ENCODE measurements at places on chromosomes 12 and 14.

GRCh38 chr12:98519257-98519907 lies 4.0 kb downstream of the TMPO start:
- DNase-seq, result no peak

- peak; percentile 53 for DNase-seq
Observed at GRCh38 chr12:105041186-105041585, 43.1 kb downstream of the ALDH1L2 start.

GRCh38 chr12:106305376-106305775 lies 2.8 kb downstream of the TCP11L2 start:
- DNase-seq, result no peak

DNA sequence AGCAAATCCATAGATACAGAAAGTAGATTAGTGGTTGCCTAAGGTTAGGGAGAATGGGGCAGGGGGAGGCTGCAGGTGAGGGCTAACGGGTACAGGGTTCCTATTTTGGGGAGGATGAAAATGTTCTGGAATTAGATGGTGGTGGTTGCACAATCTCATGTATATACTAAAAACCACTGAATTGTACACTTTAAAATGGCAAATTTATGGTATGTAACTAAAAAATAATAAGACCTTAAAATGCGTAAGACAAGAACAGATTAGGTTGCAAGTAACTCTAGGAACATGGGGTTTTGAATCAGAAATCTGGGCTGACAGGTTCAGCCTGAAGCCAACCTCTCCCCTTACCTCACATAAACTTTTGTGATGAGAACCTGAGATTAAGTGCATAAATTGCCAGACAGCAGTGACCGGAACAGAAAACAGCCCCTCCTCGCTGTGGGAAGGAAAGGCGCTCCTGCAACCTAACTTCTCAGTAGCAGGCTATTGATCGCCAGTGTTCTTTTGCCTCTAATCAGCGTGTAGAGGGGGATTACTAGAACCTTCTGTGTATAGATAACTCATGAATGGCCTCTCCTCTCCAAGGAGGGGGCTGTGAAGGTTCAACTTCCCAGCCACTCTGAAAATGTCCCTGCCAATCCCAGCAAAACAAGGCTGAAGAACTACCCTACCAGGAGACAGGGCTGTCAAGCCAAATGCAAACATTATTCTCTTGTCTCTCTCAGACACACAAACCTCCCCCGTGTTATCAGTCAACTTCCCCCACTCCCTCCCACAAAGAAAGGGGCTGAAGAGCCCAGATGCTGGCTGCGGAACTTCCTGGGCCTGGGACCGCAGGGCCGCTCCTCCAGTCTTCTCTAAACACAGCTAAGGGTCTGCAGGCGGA lies 1.9 kb downstream of the SSH1 start:
- DNase-seq, result no peak

GRCh38 chr14:88181072-88181471 lies 142.0 kb downstream of the KCNK10 start:
- DNase-seq, result no peak

DNA sequence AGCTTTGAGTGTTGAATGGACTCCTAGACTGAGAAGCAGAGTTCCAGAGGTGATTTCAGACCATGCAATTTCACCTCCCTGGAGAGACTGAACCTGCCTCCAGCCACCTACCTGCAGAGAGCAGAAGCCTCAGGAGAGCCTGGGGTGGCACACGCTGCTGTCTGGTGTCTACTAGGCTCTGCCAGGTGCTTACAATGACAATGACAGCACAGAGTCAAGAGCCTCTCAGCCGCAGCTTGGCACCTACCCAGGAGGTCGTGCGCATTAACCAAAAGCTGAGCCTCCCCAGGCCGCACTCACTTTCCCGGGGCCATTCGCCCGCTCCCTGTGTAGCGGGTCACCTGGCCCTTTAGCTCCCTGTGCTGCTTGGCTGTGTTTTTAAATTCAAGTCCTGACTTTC lies 63.2 kb downstream of the TESC start:
- DNase-seq, result no peak

- DNase-seq, result no peak
Observed at GRCh38 chr12:777550-778047, 25.2 kb downstream of the WNK1 start.

- DNase-seq, result no peak
Observed at GRCh38 chr12:88951860-88952561, 371.7 kb upstream of the KITLG start.

DNA sequence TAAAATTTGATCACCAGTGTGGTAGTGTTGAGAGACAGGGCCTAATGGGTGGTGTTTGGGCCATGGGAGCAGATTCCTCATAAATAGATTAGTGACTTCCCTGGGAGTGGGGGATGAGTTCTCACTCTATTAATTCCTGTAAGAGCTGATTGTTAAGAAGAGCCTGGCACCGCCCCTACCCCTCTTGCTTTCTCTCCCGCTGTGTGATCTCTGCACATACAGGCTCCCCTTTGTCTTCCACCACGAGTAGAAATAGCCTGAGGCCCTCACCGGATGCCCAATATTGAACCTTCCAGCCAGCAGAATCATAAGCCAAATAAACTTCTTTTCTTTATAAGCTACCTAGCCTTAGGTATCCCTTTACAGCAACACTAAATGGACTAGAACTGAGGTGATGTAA lies 31.9 kb upstream of the CAND1 start:
- DNase-seq, result no peak

GRCh38 chr14:90795744-90796143 lies 20.5 kb downstream of the TTC7B start:
- no peak for DNase-seq

DNA sequence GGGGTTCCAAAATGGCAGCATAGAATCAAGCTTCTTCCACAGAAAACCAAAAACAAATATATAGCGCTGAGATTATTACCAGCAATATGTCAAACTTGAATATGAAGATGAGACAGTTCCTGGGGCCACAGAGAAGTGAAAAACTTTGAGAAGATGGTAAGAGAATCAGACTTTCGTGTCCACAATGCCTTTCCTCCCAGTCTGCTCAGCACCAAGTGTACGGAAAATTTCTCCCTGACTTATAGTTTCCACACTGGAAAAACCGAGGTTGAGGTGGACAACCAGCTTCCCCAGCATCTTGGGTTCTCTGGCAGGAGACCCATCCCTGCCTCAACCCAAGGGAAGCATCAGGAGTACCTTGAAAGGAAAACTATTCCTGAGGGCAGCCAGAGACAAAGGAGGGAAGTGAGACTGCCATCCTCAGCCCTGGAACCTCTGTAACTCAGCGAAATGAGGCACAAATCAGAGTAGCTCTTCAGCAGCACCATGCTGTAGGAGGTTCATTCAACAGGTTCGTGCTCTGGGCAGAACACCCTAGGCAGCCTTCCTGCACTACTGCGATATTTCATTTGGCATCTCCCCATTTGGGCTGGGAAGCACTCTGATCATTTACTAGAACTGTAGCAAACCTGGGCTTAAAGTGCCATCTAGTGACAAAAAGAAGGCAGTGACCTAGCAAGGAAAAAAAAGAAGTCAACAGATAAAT lies 52.4 kb upstream of the CAPRIN2 start:
- DNase-seq, result no peak

GRCh38 chr14:98168211-98168985 lies 1103.6 kb downstream of the BCL11B start:
- no peak for DNase-seq

- DNase-seq, result no peak
Observed at GRCh38 chr12:30500532-30500931, 195.1 kb downstream of the IPO8 start.

DNA sequence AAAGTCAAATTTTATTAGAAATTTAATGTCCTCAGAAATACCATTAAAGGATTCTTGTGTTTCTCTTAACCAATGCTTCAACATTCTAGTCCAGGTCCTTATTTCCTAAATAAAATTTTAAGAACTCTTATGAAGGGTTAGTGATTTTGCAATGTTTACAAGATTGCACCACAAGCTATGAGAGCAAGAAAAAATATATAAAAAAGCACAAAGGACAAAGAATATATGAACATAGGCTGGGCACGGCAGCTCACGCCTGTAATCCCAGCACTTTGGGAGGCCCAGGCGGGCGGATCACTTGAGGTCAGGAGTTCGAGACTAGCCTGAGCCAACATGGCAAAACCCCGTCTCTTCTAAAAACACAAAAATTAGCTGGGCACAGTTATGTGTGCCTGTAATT lies 7.7 kb downstream of the RACGAP1 start:
- DNase-seq, result no peak

GRCh38 chr12:94868161-94868560 lies 135.3 kb downstream of the NDUFA12 start:
- DNase-seq, result no peak

DNA sequence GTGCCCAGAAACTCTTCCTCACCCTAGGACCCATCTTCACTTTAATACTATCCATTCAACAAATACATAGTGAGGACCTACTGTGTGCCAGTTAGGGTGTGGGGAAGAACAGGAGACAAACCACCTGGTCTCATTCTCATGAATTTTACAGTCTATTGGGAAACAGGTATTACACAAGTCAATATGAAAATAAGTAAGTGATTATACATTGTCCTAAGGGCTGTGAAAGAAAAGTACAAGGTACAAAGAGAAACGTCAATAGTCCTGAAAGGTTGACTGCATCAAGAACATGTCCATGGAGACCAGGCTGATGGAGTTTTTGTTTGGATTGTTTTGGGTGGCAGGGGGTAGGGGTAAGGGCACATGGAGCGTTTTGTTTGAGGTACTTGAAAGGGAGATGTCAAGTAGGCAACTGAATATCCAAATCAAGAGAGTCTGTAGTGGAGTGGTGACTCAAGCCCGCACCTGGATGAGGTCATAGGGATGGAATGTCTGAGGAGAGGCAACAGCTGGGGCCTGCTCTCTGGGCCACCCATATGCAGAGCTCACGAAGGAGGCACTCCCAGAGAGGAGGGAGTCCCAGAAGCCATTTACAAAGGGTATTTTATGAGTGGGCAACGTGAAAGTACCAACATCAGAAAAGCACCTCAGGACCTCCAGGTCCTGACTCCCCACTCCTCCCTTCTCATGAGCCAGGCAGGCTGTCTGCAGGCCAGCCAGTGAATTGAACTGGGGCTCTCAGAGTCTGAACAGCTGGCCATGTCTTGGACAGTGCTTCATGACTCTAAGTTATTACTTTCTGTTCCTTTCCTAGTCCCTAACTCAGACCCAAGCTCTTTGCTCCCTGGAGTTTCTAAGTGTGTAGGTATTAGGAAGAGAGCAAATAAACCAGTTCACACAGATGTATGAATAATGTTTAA lies 272.0 kb downstream of the ZFP36L1 start:
- DNase-seq, result no peak

- no peak for DNase-seq
Observed at GRCh38 chr12:27999970-28000369, 27.4 kb upstream of the PTHLH start.

DNA sequence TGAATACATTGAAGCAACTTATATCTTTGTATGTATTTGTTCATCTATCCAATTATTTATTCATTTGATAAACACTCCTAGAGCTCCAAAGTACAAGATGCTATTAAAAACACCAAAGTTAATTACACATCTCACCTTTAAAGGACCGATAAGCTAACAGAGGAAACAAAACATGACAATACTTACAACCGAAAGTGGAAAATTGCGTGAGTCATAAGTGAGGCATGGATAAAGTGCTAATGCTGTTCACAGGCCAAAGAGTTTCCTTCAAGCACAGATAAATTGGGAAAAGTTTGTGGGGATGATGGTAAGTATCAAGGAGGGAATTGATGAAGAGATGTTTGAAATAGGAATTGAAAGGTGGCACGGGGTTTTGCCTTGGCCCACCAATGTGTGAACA lies 172.8 kb upstream of the KITLG start:
- no peak for DNase-seq

DNA sequence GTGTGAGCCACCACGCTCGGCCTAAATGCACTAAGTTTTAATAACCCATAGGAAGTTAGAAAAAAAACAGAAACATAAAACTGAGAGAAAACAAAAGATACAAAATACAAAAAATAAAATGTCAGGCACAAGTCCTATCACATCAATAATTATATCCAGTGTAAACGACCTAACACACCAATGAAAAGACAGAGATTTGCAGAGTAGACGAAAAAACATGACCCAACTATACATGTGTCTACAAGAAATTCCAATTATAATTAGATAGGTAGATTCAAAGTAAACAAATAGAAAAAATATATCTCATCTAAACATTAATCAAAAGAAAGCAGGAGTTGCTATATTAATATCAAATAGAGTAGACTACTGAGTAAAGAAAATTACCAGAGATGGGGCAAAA lies 69.4 kb upstream of the NUDT4 start:
- DNase-seq, result no peak

- DNase-seq, result no peak
Observed at GRCh38 chr12:34397591-34398365, 375.5 kb downstream of the ALG10 start.

GRCh38 chr12:115914122-115914521 lies 363.4 kb downstream of the MED13L start:
- DNase-seq, result no peak

- DNase-seq, result no peak
Observed at GRCh38 chr14:96653597-96653996, 143.6 kb upstream of the VRK1 start.

GRCh38 chr12:70744178-70744577 lies 106.9 kb upstream of the PTPRB start:
- DNase-seq, result no peak

DNA sequence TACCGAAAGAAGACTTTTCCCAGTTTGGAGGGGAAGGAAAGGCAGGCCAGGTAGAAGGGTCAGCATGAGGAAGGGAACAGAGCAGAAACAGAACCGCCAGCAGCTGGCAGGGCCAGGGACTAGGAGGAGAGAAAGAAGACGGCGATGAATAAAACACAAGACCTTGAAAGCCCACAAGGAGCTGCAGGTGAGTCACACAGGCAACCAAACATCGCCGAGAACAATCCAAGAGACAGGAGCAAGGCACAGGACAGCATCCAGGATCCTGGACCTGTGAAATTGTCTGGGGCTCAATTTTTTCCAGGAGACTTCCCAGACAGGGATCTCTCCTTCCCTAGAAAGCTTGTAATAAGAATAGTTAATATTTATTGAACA lies 47.3 kb downstream of the NUAK1 start:
- no peak for DNase-seq
